ENCODE measurements at places on chromosomes 5 and 9. TPM values are rescaled to one million over a fixed set of nuclear protein-coding genes. Genes with fewer than 3 reads are reported as not detected.

Gene NSG2
- not detected for total RNA-seq

Gene FAM221B
- total RNA-seq, result not detected

Gene GZMA
- total RNA-seq, result not detected

Gene C5orf63
- total RNA-seq, result 3.8 TPM

Gene KCNV2
- total RNA-seq, result not detected

Gene LOX
- 2.5 TPM for total RNA-seq

Gene MGAT1
- 85.7 TPM for total RNA-seq

Gene PTPN3
- 16.0 TPM for total RNA-seq

Gene LTC4S
- 0.32 TPM for total RNA-seq

Gene FRRS1L
- total RNA-seq, result 0.19 TPM

Gene GGTA1
- not detected for total RNA-seq

Gene PCDHB3
- 0.05 TPM for total RNA-seq

Gene GPR151
- total RNA-seq, result not detected

Gene PIP5K1B
- total RNA-seq, result not detected

Gene NEUROG1
- not detected for total RNA-seq

Gene EIF4E1B
- total RNA-seq, result not detected

Gene OCLN
- total RNA-seq, result 11.5 TPM

Gene PKD2L2
- not detected for total RNA-seq

Gene ABO
- not detected for total RNA-seq

Gene CCL27
- not detected for total RNA-seq

Gene DAB2IP
- 13.6 TPM for total RNA-seq

Gene CBY3
- not detected for total RNA-seq

Gene PCDHGA3
- total RNA-seq, result not detected

Gene RORB
- not detected for total RNA-seq

Gene SLC23A1
- 1.9 TPM for total RNA-seq
